Stimulated activated CD4-positive, alpha-beta T cell treated with anti-CD3 and anti-CD28 coated beads, TNF-alpha, amount 100 ng/mL, for 48 hours (primary cell): ENCODE measurements at places on chromosomes 3 and 15.

- no peak for DNase-seq
Observed at GRCh38 chr3:117695321-117695720, 985.7 kb downstream of the TUSC7 start.

DNA sequence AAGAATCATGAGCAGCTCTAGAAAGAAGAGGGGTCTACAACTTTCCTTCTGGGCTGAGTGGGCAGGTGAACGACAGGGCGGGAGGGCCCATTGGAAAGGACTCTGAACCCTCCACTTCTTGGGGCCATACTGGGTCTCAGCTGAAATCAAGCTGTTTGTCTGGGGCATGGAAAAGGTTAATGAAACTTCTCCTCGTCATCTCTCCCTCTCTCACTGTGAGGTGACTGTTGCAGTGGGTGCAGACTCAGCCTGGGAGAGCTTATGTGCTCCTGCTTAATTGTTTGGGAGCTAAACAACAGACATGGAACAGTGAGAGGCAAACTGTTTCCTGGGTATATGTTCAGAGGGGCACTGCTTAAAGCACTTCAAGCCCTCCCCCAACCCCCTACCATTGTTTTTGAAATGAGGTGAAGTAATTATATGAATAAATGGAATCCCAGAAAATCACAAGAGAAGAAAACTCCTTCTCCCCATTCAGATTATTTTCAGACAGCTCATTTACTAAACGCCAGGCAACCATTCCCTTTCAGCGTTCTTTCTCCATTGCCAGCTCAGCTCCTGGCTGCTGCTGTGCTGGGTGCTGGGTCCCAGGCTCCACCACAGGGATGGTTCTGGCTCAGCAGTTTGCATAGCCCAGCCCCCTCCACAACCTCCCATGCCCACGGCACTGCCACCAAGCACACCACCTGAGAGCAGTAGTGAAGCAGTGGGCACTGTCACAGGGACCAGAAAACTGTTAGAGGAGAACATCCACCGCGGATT lies 444.9 kb upstream of the TBL1XR1 start:
- DNase-seq, result no peak

DNA sequence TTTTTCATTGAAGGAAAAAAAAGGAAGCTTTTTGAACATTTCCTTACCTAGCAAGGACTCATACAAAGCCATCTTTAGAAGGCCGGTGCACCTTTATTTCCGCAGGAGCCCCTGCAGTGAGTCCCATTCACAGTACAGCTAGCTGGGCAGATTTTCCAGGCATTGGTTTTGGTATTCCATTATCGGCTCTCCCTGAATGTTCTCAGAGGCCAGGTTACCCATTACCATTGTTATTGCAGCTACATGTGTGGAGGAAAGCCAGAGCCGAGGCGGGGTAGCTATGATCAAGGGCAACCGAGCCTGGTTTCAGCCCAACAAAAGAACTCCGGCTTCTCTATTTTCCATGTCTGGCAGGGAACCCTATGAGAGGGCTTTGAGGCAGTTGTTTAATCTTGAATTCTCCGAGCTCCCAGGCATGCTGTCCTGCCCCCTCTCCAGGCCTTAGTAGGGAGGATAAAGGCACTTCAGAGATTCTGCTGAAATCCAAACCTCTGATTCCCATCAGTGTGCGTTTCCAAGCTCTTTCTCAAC lies 100.3 kb downstream of the LRRK1 start:
- DNase-seq, result no peak

- peak; percentile 92 for DNase-seq
Observed at GRCh38 chr3:100400780-100401673, at the start of the genes LNP1 and TOMM70. Gene LNP1, plus strand, starts transcription at chr3:100401539. Its CDS starts 28,191 bp downstream, at chr3:100429730. Gene TOMM70, minus strand, starts transcription at chr3:100401089. Its CDS starts 140 bp downstream, at chr3:100400949.

- no peak for DNase-seq
Observed at GRCh38 chr15:76343313-76343996, 6.9 kb downstream of the ISL2 start.

DNA sequence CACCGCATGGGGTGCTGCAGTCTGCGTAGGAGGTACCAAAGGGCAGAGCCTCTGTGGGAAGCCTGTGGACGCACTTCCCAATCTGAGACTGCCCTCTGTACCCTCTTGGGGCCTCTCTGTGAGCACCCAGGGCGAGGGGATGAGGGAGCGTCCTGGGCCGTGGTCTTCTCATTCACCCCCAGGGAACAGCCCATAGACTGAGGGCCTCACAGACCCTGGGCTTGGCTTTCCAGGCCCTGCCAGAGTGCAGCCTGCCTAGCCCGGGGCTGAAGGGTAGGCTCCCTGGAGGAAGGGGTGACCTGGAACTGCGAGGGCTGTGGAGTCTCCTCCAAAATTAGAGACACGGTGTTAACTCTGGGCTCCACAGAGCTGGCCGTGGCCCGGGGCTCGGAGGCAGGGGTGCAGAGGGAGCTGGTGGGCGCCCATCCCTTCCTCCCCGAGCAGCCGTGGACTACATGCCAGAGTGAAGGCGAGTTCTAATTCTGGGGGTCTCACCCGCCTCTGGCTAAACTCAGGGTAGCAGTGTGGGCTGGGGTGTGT lies 468 bp upstream of the SPTBN5 start:
- no peak for DNase-seq

- no peak for DNase-seq
Observed at GRCh38 chr3:14297784-14298236, 104.6 kb upstream of the SLC6A6 start.

DNA sequence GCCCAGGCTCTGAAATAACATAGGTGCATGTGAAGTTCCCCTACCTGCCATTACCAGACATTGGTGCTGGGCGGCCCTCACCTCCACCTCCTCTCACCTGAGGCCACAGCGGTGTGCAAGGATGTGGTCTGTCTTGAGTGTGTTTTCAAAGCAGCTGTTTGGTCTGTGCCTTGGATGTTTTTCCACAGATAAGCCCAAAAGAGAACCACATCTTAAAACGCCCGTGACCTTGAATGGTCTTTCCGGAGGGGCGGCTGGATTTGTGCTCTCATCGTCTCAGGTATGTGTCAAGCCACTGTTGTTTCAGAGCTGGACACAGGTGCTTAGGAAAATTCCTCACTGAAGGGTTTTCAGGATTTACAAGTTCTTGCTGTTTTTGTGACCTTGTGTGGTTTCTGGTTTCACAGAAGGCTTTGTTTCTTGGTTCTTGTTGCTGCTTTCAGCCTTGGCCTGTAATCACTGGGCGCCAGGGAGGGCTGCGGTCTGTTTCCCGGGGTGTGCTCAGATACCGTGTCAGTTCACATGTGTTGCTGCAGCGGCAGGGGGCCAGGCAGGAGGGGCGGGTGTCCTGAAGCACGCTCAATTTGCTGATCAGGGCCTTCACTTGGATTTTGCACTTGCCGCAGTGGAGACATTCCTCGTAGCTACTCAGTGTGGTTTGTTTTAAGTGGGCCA lies 128.4 kb downstream of the IGF1R start:
- DNase-seq, result no peak

DNA sequence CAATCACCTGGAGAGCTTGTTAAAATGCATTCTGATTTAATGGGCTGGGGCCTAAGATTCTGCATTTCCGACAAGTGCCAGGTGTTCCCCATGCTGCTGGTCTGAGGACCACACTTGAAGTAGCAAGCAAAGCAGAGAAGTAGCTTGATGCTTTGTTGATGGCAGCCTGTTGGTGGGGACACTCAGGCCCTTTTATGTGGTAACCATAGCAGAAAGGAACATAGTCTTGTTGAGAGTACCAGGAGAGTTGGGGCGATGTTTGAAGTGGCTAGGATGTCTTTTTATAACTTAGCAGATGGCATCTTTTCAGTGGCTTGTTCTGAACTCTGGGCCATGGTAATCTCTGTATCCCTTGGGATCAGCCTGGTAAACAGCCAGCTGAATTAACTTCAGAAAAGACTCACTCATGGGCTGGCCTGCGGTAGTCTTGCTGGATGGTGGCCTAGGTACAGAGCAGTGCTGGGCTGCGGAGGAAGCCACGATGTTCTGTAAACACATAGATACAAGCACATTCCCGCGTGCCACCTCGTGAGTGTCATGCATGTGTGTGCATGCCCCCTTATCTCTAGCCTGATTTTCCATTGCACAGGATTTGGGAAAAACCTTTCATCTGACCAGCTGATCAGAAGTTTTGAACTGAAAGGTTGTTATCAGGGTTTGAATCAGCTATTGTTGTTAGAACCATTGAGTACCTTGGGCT lies 292.4 kb upstream of the LRRFIP2 start:
- no peak for DNase-seq

DNA sequence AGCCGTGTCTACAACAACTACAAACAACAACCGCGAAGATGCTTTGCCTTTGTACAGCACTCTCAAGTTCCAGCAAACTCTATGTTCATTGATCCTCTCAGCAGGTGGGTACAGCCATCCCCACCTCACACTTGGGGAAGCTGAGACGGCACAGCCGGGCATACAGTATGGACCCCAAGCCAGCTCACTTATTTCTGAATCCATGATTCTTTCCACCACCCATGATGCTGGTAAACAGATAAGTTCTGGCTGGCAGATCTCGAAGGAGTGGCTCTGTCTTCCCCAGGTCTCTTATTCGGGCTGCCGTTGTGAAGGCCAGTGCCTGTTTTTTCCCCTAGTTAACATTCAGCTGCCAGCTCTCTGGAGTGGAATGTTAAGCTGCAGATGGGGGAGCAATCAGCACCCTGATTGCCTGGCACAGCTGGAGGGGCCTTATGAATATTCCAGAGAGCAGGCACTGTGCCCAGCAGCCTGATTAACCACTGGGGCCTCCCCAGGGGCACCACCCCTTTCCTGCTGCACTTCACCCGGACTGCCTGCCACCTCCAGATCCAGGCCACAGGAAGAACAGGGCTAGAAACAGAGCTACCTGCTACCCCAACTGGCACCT lies 73.2 kb downstream of the CORO2B start:
- DNase-seq, result no peak

DNA sequence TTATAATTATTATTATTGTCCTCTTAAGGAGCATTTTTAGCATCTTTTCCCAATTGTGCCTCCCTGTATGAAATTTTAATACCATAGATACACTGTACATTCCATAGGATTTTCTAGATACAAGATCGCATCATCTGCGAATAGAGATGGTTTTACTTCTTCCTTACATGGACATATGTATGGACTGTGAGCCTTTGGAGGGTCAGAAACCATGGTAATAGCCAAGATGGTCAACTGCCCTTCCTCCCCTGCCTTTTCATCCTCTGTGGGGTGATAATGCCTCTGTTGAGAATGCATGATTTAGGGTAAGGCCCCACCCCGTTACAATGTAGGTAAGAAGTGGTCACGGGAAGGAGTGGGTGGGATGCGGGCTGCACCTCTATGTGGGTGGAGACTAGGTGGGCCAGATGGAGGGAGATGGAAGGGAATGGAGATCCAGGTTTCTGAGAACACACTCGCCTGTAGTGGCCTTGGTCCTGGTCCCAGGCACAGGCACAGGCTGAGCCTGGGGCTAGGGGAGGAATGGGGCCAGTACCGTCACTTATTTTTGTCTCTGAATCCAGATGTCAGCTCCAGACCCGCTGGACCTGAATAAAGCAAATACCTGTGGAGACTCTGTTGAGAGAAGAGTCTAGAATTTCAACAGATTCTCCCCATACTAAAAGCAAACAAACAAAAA lies 31.7 kb downstream of the GOLGA6A start:
- no peak for DNase-seq

GRCh38 chr15:53833134-53833624 lies 73.7 kb upstream of the WDR72 start:
- DNase-seq, result no peak

GRCh38 chr3:112757197-112757596 lies 89.5 kb downstream of the CD200R1L start:
- no peak for DNase-seq

DNA sequence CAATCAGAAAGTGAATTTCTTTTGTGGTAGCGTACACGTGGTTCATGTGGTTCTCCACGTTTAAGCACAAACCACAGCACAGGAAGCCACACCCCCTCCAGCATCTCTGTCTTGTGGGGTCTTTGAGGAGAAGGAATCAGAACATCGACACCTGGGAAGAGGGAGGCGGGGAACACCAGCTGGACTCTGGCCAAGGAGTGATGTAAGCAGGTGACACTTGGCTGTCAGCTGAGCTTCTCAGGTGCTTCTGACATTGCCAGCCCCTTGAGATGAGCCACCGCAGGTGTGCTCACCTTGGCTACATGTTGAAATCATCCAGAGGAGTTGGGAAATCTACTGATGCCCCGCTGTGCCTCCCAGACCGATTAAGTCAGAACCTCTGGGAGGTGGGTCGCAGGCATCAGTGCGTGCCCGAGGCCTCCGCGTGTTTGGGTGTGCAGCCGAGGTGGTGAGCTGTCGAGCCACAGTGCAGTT lies 85.0 kb downstream of the FAM81A start:
- DNase-seq, result no peak

- no peak for DNase-seq
Observed at GRCh38 chr3:177190756-177191681, 6.3 kb downstream of the TBL1XR1 start.

GRCh38 chr15:89542369-89542768 lies 32.9 kb upstream of the TICRR start:
- DNase-seq, result no peak

GRCh38 chr15:92747047-92747446 lies 91.5 kb upstream of the FAM174B start:
- DNase-seq, result no peak

- DNase-seq, result no peak
Observed at GRCh38 chr3:123285479-123285878, 83.7 kb downstream of the SEC22A start.

- no peak for DNase-seq
Observed at GRCh38 chr3:186342197-186342596, 19.8 kb downstream of the DGKG start.

GRCh38 chr3:39126532-39127071 lies 19.1 kb downstream of the TTC21A start:
- DNase-seq, result no peak

DNA sequence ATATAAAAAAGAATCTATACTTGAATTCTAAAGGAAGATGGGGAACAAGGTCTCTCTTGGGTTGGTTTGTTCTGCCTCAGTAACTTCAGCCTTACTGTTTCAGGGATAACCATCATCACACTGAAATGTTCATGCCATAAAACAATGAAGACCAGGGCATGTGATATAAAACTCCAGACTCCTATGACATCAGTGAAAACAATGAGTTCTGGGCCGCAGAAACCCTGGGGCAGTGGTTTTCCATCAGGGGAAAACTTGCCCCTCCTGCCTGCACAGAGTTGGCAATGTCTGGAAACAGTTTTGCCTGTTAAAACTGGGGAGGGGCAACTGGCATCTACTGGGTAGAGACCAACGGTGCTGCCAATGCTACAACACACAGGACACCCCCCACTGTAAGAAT lies 46.8 kb downstream of the CA12 start:
- no peak for DNase-seq

DNA sequence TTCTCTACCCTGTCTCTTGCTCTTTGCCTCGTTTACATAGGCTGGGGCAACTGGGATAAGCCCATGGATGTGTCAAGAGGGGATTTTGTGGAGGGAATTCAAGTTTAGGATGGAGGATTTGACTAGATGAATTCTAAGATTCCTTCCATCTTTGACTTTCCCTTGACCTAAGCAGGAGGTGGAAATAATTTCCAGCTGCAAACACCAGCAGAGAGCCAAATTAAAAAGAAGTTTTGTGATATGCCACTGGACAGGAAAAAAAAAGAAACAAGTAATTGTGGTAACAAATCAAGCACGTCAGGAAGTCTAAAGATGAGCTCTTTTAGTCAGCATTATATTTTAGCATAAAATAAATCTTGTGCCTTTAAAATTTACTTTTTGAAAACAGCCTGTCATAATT lies 49.8 kb downstream of the KCNMB2 start:
- DNase-seq, result no peak
